ENCODE measurements at places on chromosomes 16 and 17.

GRCh38 chr16:56198006-56198754, 6.9 kb downstream of the GNAO1 start:
- DNase-seq = no peak

DNA sequence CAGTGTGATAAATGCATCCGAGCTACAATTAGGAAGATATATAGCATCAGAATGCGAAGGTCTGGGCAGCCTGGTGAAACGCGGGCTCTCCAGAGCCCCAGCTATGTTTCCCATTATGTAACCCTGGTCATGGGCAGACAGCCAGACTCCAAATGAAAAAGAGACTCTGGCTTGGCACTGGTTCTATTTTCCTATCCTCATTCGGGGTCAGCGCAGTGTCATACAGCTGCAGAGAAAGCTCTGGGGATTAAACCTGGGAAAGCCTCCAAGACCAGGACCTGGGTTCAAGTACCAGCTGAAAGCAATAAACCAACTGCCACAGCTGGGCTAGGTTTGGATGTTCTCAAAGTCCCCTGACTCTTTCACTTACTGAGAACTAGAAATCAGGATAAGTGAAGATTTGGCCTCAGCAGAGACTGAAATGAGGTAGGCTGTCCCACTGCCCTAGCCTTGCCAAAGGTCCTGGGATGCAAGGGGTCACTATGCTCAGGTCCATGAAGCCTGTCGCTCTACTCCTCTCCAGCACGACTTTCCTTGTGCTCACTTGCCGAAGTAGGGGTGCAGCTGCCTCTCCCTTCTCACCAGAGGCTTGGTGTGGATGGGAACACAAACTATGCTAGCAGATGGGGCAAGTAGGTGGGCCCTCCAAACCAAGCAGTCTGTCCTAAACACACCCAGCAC, 123.8 kb downstream of the SMG6 start:
- DNase-seq = no peak

- DNase-seq = no peak
Measured at GRCh38 chr17:44241106-44241624, 21.7 kb upstream of the UBTF start.

DNA sequence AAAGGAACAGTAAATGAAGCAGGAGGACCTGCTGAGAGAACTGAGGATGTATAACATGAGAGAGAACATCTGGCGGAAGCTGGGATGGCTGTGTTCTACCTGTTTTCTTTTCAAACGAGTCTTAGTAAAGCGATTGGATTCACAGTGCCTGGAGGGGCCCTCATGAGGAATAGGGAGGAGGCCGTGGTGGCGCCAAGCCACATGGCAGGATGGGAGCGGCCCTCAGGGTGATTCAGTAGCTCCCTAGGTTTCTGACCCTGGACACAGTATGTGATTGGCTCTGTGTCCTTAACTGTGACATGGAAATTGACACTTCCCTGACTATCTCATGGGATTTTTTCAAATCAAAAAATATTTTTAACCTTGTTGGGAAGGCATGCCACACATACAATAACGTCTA, 32.1 kb downstream of the USP43 start:
- DNase-seq = no peak

DNA sequence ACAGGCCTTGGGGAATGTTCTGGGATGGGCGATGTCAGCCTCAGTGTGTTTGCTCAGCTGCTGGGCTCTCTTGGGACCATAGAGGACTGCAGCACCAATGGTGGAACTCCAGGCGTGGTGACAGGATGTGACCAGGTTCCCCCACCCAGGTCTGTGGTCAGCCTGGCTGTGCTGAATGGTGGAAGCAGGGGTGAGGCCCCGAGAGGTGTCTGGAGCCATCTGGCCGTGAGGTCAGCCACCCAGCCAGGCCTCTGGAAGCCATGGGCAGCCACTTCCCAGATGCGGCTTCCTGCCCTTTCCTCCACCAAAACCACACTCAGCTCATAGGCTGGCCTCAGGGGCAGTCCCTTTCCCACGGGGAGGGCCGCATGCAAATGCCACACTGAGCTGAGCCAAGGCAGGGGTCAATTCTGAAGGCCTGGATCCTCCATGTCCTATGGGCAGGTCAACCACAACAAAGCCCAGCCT, 7.8 kb upstream of the MAPK7 start:
- DNase-seq = peak; percentile 74

- DNase-seq = no peak
Measured at GRCh38 chr17:27106347-27106981, 187.4 kb upstream of the WSB1 start.

DNA sequence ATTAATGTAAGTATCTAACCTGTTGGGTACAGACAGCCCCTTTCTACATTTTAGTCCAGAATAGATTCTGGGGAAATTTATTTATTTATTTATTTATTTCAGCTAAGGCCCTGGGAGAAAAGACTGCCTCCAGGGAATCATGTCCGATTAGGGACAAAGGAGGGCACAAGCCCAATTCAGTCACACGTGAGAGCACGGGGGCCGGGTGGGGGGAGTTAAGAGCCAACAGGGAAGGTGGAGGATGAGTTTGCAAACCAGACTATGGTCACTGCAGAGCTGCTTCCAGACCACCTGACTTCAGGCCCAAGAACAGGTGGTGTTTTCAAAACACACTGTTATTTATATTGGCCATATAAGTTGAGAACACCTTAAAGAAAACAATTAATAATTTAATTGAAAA, 1.6 kb upstream of the ZFHX3 start:
- DNase-seq = no peak
